ENCODE measurements at places on chromosomes 1 and 21. TPM values are rescaled to one million over a fixed set of nuclear protein-coding genes. Genes with fewer than 3 reads are reported as not detected.

GBP7 gene
- total RNA-seq, result not detected

DNA sequence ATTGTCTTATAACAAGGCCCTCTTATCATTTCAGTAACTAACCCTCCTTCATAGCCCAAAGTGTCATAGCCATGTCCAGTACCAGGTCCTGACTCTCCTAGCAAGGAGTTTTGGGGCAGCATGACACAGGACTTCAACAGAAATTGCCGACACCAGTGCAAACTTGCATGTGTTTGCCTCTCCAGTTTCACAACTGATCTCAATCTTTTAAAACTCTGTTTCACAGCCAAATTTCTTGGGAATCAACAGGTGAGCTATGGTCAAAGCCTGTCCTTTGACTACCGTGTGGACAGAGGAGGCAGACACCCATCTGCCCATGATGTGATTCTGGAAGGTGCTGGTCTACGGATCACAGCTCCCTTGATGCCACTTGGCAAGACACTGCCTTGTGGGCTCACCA lies 36.8 kb downstream of the LAMC2 start:
- no peak for DNase-seq

SGIP1 gene
- 2.1 TPM for total RNA-seq

GRCh38 chr1:9559673-9560072 lies 20.4 kb downstream of the SLC25A33 start:
- DNase-seq, result no peak

CYP4Z1 gene
- total RNA-seq, result not detected

DNA sequence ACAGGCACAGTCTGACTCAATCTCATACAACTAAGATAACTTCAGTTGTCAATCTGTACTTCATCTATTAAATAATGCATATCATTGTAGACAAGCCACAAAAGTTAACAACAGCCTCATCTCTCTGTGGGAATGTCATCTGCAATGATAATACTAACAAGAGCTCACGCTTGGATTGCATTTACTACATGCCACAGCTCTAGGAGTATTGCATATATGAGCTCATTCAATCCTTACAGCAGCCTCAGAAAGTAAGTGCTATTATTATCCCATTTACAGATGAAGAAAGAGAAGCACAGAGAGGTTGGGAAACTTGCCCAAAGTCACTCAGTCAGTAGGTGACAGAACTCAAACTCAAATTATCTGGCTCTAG lies 105.7 kb upstream of the GUCA2B start:
- no peak for DNase-seq

DNA sequence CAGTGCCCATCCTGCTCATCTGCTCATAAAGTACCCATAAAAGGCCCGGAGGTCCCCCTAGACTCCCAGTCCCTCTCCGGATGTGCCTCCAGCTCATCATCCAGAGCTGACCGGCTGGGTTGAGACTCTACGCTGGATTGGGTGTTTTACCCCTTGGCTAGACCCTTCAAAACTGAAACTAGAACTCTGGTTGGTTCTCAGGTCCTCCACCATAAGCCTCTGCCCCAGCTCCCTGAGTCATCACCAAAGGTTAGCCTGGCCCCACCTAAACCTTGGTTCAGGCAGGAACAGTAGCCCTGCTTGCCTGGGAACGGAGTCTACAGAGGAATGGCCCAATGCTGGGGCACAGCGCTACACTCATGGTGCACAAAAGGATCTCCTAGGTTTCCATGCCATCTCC lies 75.1 kb downstream of the TLR5 start:
- DNase-seq, result no peak

- DNase-seq, result no peak
Measured at GRCh38 chr1:1163538-1164070, 10.1 kb upstream of the TTLL10 start.

ANGPTL3 gene
- total RNA-seq, result under 0.01 TPM

DNA sequence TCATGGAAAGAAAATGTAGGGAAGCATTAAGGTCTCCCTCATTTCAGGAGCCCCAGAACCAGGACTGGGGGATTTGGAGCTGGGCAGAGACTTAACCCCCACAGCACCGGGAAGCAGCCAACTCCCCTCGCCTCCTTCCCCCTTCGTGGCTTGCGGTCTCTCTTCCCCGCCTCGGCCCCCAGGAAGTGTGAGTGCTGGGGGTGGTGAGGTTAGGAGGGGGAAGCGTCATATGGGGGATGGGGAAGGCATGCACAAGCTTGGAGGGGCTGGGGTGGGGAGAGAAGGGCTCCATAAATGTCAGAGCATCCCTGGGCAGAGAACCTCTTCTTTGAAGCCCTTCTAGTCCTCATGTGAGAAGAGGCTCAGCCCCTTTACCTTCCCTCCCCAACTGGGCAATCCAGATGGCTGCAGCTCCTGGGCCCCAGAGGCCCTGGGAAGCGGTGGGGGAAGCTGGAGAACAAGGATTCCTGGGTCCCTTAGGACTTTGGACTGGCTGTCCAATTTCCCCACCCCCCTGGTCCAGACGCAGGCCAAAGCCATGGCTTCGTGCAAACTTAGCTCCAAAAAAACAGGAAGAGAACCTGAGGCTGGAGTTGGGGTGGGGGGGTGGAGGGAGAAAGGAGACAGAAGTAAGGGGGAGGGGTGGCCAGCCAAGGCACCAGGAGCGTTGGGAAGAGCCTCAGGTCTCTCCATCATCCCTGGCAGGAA lies 7.8 kb downstream of the ZBTB7B start:
- DNase-seq, result no peak

GRCh38 chr1:81391125-81391828 lies 409.5 kb upstream of the ADGRL2 start:
- DNase-seq, result no peak

DNA sequence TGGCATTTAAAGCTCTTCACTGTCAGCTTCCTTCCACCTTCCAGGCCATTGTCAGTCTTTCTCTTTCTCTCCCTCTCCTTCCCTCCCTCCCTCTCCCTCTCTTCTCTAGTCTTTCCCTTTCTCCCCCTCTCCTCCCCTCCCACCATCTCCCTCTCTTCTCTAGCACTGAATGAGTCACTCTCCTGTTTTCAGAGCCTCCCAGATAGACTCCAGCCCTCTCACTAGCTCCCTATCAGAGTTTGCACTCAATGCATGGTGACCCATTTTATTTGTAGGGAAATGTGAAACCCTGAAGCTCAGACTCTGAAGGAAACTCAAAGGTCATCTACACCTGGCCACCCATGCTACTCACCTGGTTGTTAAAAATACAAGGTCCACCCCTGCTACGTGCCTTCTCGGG lies 4.4 kb upstream of the MATN1 start:
- DNase-seq, result peak; percentile 43

PARK7 gene
- 243 TPM for total RNA-seq

LCE2C gene
- not detected for total RNA-seq

GRCh38 chr1:162892906-162893611 lies 32.1 kb upstream of the CCDC190 start:
- no peak for DNase-seq

DNA sequence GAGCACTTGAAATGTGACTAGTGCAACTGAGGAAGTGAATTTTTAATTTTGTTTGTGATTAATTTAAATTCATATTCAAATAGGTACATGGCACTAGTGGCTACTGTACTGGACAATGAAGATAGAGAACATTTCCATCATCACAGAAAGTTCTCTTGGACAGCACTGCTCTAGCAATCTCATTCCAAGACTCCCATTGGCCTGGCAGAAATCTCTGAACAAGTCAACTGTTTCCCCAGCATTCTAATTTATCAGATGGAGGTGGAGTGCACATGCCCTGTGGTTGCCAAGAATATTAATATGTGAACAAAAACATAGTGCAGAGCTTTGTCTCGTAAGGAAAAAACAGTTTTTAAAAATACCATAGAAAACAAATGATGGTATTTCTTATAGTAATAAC lies 81.3 kb downstream of the CLIC4 start:
- no peak for DNase-seq

STYXL2 gene
- total RNA-seq, result not detected

GRCh38 chr1:113881661-113882060 lies 5.7 kb downstream of the BCL2L15 start:
- no peak for DNase-seq

- DNase-seq, result no peak
Measured at GRCh38 chr1:217856342-217857034, 225.3 kb downstream of the SPATA17 start.

- no peak for DNase-seq
Measured at GRCh38 chr1:231806623-231807495, 180.3 kb downstream of the DISC1 start.

CCDC17 gene
- total RNA-seq, result 4.0 TPM

- DNase-seq, result peak; percentile 29
Measured at GRCh38 chr1:79568411-79568810, 561.9 kb upstream of the ADGRL4 start.

DNA sequence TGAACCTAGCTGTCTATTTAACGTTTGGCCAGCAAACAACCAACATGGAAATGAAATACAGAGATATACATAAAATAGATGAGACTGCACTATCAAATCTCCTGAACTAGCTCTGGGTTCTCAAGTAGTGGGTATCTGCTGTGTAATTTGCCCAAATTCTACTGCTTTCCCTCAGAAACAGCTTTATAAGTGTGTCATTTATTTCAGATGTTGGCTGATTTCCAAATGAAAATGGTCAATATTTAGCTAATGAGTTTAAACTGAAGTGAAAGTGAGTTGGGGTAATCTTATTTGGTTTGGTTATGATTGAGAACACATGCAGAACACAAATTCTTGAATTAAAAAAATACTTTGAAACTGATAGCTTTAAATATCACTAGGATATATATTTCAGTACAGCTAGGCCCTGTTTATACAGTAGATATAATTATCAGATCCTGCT lies 601.7 kb upstream of the CXADR start:
- no peak for DNase-seq

DNA sequence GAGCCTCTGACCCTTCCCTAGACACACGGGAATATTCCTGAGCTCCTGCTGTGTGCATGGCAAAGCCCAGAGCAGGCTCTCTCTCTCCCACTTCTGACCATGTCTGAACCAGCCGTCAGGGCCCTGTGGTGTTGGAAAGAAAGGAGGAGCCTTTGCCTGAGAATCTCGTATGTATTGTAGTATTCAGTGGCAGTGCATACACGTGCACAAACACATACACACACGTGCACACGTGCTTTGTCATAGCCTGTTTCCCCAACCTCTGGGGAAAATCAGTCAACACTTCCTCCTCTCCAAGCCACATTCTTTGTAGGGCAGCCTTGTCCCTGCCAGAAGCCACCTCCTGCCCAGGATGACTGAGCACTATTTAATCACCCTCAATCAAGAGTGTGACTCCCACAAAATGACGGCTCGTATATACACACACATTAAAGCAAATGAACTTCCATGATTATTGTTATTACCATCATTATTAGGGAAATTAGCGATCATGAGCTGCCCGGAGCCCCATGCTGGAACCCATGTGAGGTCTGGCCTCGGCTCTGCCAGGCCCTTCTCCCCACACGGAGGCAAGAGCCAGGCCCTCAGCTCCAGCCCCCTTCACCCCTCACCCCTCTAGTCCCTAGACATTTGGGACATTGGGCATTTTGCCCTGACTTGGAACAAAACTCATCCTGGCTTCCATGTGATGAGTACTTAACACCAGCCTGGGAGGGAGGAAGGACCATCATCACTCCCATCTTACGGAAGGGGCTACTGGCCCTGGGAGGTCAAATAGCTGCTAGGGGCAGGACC lies 331.9 kb downstream of the NPHP4 start:
- no peak for DNase-seq

All from fibroblast of the aortic adventitia (primary cell).